ENCODE measurements at places on chromosomes 6 and 20.

DNA sequence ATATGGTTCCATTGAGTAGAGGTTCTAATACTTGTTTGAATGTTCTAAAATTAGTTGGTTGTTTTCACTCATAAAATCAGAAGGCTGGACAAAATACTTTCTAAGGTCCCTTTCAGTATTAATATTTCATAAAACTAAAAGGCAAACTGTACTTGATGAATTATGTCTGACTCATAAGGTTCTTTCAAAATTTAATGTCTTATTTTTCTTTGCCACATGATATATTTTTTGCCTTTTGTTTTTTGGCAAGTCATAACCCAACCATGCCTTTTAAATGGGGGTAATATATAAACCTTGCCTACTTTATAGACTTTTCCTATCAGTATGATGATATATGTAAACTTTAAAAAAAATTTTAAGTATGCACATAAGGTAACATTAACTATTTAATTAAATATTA, 244.7 kb downstream of the PTPRK start:
- no peak for DNase-seq

GRCh38 chr6:158017621-158018040, 36.0 kb downstream of the SYNJ2 start:
- DNase-seq: no peak

DNA sequence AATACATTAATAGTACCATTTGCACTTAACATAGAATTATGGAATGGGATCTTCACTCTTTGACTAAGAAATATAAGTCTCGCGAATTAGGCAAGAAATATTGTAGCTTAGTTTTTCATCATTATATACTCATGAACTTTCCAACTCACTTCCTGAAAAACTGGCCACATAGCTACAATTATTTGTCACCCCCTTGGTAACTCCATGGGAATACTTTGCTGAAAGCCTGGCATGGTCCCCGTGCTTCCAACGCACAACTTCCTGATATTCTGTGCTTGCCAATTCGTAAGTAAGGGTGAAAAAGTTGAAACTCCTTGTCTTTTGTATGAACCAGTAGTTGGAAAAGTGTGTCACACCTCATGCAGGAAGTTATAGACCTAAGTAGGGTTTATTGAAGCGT, 23.7 kb upstream of the HLA-DQA1 start:
- no peak for DNase-seq

DNA sequence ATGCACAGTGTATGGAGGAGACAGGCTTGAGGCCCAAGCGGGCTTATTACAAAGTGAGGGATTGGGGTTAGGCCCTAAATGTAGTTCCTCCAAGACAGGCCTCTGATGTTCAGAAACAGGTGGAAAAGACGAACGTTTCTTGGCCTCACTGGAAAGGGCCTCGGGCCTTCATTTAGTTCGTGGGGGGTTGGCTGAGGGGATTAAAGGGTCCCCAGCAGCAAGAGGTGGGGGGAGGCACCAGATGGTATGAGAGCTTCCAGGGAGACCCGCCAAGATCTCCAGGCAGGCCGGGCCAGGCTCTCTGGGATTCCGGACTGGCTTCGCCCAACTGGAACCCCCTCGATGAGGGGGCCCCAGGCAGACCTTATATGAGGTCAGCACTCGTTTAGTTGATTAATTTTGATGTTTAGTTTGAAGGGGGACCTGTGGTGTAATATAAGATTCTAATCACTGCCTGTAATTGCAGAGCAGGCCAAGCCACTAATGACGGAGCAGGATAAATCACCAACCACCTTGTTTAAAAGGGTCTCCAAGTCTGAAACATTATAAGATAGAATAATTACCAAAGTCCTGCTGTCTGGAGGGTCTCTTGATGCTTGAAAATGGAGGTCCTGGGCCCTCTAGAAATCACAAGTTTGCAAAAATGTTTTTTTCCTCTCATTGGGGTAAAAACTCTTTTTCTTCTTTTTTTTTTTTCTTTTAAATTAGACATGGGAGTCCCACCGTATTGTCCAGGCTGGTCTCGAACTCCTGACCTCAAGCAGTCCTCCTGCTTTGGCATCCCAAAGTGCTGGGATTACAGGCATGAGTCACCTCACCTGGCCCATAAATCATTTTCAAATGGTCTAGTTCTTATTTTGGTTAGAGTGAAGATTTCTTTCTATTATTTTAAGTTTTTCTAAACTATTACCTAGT, 2.2 kb downstream of the HMGA1 start:
- no peak for DNase-seq

- no peak for DNase-seq
These were observed 112.1 kb upstream of the GPR6 start for GRCh38 chr6:109865968-109866367.

- no peak for DNase-seq
These were observed 104.5 kb downstream of the SMLR1 start for GRCh38 chr6:130931683-130932082.

GRCh38 chr6:8017276-8017701, 46.9 kb downstream of the BLOC1S5 start:
- DNase-seq: no peak

DNA sequence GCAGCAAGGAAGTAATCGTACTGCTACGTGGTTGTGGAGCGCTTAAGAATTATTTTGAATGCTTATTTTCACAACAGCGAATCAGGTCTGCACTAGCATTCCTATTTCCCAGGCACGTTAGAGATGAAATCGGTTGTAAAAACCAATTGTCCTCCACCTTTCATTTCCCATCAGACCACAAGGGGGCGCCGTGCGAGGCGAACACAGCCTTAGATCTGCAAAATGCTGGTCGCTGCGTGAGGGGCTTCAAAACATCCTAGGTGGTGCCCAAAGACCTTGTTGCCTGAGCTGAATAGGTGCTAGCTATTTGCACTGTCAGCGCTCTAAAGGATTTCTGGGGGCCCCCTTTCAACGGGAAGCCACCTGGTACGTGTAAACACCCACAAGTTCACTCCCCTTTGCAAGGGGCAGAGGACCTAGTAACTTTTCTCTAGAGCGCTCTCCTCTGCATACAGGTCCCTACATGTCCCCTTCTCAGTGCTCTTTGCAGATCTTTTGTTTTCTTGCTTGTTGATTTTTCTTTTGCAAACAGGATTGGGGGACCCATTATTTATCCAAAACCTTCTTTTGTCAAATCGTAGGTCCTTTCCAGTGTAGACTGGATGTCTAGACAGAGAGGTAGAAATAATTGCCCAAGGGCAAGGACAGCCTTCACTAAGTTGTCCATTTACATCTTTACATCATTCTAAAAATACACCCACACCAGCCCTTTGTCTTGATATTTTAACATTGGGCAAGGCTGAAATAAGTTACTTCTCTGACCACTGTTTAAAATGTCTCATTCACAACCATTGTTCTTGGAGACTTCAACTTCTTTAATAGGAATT, 59.8 kb downstream of the NEDD9 start:
- DNase-seq: peak; percentile 61

DNA sequence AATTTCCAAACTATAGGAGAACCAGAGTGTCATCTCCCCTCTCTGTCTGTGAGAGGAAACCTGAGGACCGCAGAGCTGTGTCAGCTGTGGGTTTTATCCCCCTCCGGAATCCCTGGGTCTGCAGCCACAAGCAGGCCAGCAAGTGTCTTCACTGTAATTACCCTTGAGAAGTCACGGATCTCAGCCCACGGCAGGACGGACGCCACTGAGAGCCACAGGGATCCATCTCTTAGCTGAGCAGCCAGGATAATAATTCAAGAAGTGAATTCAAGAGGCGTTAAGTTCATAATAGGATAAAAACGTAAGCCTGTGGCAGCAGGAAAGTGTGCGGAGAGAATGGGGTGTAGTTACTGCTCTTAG, 37.0 kb downstream of the DLL1 start:
- DNase-seq: no peak

DNA sequence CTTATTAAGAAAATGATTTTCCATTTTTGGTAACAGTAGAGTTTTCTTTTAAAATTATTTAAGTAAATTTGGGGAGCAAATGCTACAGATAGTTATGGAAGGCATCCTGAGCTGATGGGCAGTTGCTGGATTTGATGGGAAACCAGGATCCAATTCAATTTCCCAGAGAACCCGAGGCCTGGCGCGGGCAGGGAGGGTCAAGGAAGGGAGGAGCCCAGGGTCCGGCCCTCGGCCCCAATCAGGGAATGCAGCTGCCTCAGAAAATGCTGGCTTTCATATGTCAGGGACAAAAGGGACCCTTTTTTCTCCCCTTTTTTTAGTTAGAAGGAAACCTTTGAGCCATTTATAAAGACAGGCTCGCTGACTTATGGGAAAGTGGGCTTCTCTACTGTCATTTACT, 42.1 kb downstream of the CTCFL start:
- no peak for DNase-seq

GRCh38 chr6:90399970-90400369, 103.3 kb upstream of the BACH2 start:
- DNase-seq: no peak

GRCh38 chr20:41095110-41095969, 42.0 kb upstream of the PLCG1 start:
- peak; percentile 50 for DNase-seq

DNA sequence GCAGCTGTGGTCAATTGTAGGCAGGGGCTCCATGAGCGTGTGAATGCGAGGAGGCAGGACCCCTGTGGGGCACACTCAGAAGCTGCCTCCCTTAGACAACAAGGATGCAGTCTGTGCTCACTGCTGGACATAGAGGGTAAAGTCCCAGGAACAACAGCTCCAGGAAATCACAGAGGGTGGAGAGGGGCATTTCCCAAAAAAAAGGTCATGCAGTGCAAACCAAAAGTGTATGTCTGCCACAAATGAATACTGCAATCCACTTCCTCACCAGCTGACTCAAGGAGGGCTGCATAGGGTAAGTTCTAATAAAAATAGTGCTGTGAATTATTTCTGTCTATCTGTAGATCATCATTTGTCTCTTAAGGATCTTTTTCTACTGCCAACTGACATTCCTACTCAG, 95.8 kb downstream of the RNF182 start:
- DNase-seq: no peak

- DNase-seq: no peak
These were observed 28.8 kb downstream of the MTHFD1L start for GRCh38 chr6:150894191-150894744.

DNA sequence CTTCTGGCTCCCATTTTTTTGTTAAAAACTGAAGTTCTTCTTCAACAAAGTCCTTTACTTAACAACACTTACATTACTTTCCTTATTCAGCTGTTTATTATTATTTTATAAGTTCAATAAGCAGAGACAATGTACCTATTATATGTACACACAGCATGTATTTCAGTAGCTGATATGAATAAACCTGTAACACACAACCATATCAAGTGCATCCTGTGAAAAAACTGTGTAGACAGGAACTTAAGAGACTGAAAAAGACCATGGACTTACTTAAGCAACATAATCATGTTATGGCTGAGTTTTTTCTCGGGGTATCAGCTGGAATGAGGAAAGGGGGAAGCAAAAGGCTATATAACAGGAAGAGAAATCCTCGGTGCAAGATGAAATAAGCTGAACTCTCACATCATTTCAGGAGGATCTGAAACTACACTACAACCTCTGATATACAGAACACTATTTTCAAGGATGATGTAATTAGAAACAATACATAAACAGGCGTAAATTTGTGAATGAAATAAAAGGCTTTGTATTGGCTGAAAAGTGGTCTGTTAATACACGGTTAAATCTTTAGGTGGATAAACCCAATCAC, 70.9 kb downstream of the REV3L start:
- DNase-seq: no peak

DNA sequence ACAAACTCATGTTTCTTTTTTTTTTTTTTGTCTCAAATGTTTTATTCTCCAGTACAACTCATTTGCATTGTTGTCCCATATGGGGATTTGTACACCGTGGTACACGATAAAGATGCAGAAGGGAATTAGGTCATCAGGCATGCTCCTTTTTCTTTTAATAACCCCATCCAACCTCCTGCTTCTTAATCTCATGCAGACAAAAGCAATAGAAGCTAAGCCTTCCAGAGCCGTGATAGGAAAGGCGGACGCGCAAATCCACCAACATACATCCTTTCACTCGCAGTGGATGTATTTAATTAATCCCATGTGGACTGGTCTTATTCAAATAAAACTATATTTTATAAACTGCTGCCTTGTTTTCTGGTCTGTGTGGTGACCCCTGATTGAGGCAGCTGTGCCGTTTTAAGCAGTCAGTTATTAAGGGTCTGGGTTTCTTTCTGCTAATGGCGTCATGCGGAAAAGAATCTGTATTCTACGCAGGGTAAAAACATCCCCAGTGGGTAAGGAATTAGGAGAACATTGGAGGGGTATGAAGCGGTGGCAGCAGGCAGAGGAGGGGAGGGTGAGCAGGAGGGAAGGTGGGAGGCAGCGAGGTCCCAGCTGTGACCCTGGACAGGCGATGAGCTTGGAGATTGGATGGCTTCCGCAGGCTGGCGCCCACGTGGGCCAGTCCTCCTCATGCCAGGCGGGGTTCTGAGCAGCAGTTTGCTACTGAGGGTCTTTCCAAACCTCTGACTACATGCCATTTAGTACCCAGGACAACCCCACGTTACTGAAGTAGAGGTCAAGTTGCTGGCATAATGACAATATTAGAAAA, 172.8 kb downstream of the LINC00237 start:
- DNase-seq: no peak

- DNase-seq: no peak
These were observed 78.7 kb upstream of the PRSS16 start for GRCh38 chr6:27168586-27169443.

DNA sequence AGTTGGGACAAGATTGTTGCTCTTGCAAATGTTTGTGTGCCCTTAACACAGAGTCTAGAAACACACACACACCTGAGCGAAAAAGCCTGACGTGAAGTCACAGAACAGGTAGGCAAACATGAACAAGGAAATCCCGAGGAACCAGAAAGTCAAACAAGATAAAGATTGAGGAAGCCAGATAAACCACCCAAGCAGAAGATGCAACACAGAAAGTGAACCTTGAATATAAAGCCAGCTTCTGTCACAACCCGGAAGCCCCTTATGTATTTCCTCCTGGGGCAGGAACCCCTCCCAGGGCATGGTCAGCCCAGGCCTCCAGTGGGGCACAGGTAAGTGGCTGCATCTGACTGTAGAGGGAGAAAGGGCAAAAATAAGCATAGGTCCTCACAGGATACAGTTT, 158.2 kb upstream of the SUPT3H start:
- DNase-seq: no peak

DNA sequence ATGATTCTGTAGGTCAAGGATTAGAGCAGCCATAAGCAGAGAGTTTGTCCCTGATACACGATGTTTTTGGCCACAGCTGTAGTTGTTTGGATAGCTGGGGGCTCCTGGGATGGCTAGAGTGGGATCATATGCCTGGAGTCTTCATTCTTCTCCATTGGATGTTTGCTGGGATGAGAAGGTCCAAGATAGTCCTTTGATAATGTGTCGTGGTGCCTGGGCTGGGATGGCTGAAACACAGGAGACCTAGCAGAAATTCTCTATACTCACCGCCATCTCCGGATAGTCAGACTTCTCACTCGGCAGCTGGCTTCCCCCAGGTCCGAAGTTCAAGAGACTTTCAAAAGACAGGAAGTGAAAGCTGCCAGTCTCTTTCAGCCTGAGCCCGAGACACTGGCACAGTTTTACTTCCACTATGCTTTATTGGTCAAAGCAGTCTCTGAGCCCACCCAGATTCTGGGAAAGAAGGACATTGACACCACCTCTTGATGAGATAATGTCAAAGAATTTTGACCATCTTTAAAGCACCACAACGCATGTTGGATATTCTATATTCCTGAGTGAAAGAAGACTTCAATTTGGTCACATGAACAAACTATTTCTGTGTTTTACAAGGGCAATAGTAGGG, 16.0 kb downstream of the MARCKS start:
- DNase-seq: no peak
